ENCODE measurements at places on chromosomes 13 and 19.
A peak's percentile ranks its signal among the peaks of the same experiment; 100 is the strongest.

DNA sequence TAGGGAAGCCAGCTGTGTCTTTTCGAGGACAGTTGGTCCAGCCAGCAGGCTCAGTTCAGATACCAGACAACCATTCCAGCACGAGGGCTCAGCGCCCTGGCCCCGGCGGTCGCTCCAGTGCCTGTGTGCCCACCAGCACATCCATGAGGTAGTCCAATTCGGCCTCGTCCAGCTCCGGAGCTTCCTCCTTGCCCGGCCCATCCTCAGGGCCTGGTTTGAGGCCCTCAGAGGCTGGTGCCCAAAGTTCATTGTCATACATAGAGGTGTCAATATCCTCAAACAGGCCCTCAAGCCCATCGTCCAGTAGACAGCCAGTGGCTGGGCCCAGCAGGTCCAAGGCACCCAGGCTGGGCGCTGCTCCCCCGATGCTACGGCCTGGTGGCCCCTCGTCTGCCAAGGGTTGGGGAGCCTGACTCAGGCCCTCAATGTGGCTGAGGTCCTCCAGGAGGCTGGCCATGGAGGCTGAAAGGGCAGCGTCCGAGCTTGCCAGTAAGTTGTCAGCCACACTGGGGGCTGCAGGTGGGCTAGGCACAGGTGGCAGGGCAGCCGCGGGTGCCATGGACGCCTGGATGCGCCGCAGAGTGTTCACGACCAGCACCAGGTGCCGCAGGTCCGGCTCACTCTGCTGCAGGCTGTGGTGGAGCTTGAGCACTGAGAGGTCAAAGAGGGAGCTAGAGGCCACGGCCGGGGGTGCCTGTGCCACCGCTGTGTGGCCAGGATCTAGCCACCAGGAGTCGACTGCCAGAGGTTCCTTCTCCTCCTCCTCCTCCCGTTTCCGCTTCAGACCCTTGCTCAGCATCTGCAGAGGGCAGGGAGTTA, 2.8 kb downstream of the SERTAD1 start:
- no peak for DNase-seq

DNA sequence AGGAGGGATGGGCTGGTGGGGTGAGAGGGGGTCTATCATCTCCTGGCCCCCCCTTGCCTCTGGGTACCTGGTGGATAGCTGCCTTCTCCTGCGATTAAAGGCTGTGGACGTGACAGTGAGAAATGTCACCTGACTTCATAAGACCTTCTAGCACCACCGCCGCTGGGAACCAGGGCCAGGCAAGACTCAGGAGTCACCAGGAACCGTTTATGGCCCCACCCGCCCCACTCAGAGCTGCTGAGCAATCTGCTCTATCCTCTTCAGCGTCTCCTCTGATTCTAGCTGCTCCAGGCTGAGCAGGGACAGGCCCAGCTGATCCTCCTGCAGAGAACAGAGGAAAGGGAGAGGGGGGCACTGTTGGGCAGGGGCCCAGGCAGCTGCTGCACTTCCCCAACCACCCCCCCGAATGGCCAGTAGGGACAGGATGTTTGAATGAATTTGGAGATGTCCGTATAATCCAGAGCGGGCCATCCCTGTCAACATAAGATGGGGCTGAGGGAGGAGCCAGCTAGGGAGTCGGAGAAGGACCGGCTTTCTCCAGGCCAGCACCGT, 10.9 kb downstream of the KLC3 start:
- DNase-seq, result no peak

DNA sequence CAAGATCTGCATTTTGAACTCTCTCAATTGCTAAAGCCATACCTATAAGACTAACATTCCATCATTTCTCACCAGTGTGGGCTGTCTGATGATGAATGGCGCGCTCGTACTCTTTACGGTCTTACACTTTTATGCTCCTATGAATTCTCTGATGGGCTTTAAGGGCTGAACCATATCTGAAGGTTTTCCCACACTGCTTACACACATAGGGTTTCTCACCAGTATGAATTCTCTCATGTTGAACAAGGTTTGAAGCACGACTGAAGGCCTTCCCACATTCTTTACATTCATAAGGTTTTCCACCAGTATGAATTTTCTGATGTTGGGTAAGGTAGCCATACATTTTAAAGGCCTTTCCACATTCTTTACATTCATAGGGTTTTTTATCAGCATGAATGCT, 18.8 kb upstream of the ZNF607 start:
- DNase-seq, result no peak

DNA sequence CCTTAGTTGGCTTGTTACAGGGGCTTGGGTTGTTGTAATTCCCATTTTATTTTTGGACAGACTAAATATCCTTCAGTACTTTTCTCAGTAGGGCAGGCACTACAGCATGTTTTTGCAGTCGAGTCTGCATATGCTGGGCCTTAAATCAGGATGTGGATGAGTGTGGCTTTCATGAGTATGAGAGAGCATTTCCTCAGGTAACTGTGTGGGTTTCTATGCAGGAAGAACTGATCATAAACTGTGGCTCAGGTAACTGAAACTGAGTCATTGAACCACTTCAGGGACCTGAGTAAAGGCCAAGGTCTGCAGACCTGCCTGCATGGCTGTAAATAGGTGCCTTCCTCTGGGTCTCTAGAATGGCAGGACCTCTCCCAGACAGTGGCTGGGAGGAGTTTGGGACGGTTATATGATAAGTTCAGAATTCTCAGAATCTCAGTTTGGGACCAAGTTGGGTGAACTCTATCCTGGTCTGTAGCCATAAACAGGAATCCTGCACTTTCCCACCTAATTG, 112.1 kb downstream of the ZNF737 start:
- DNase-seq, result no peak

- DNase-seq, result no peak
Observed at GRCh38 chr19:6740589-6741343, 1.3 kb downstream of the TRIP10 start.

DNA sequence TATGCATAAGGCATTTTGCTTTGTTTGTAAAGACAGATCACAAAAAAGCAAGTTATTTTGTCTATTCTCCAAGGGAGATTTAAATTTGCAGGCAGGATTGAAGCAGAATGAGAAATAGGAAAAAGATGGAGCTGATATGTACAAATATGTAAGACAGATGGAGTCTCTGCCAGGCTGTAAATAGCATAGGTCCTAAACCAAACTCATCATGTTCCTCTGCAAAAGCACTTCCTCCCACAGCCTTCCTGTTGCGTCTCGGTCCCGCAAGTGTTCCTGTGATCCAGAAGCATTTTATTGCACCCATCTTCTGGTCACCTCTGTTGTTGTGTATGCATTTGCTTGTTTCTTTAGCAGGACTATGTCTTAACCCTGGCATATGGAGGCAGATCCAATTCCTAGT, 95.7 kb upstream of the CLDN10 start:
- no peak for DNase-seq

- no peak for DNase-seq
Observed at GRCh38 chr19:40603071-40603388, 1.9 kb downstream of the LTBP4 start.

DNA sequence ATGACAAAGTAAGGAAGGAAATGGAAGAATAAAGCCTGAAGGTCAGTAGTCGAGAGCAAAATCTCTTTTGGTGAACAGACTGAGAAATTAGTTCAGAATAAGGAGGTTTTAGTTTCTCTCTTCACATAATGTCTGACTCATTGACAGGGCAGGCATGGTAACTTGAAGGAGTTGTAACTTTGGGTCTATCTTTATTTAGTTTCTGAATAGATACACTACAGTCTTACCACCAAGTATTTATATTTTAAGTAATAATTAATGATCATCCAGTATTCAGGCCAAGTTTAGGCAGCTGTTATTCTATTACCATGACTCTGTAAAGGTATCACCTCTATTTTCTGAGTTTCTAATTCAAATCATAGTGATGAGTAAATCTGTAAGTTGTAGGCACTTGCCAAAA, 219.9 kb downstream of the SPRY2 start:
- no peak for DNase-seq

- DNase-seq, result peak; percentile 12
Observed at GRCh38 chr19:57559008-57559403, 657 bp downstream of the ZNF550 start.

DNA sequence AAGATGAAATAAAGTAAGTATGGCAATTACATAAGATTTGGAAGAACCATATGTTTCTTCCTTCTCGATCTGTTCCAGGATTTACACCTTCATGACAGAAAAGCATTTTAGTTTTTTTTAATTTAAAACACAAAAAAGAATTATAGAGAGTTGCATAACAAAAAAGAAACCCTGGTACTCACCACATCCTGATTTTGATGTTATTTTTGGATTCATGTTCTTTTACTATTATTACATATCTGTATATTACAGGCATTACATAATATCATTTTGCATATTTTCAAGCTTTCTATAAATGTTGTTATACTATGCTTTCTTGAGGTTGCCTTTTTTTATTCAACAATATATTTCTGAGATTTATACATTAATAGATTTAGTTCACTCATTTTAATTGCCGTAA, 6.7 kb upstream of the KATNAL1 start:
- no peak for DNase-seq

- DNase-seq, result no peak
Observed at GRCh38 chr13:108268466-108269112, 929 bp upstream of the TNFSF13B start.

DNA sequence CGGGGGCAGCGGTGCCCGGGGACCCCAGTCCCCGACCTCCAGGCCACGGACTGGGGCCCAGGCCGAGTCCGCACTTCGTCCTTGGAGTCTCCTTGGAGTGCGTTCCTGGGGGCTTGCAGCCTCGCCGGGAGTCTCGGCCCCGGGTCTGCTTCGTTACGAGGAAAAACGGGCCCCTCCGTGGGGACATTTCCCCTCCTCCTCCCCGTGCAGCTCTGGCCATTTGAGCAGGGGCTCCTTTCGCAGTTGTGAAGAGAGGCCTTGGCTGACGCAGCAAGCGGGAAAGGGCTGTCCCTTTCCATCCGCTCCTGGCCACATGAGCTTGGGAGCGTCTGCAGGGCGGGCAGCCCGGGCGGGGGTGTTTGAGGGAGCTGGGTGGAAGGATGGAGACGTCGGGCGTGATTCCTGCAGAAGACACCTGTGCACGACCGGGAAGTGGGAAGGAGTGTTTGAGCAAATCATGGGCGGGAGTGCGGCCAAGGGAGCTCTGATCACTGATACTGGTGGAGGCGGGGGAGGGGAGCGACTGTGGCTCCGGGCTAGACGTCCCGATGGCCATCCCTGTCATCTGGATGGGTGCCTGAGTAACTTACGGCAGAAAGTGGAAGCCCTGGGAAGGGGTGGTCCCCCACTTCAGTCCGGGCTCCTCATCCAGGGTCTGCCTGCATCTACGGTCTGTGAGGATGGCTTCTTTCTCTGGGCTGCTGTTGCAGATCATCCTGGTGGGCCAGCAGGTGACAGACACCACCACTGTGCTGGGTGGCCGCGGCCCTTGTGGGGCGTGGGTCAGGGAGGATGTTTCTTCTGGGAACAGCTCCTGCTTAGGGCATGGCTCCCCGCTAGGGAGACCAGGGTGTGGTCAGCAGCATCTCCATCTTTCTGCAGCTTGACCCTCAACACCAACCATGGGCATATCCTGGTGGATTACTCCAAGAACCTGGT, 736 bp downstream of the GPI start:
- DNase-seq, result no peak

DNA sequence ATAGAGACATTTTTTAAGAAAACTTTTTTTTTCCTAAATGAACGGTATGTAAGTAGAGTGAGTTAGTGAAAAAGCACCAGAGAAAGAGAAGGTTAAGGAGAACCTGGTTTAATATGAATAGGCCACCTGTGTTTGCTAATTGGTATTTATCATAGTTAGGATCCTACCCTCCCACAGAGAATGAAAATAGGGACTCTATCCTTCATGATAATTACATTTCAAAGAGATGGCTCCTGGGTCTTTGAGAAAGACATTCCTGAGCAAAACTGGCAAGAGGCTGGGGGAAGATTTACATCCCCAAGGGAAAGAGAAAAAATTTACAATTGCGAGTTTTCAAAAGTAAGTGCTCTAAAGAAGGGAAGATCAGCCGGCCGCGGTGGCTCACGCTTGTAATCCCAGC, 1284.5 kb downstream of the SLITRK1 start:
- no peak for DNase-seq

DNA sequence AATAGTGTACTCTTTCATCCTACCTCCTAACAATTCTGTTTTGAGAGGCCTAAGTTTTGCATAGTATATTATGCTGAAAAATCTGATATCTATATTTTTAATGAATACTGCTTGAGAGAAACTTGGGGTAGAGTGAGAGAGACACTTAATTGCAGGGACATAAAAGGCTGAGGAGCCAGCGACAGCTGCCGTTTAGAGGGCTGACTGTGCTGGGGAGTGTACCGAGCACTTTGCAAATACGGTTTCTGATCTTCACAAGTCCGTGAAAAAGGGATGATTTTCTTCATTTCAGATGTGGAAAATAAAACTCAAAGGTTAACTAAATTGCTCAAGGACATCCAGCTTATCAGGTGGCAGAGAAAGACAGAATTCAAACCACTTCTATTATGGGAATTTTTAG, 97.4 kb downstream of the CAB39L start:
- DNase-seq, result no peak

GRCh38 chr13:56015919-56016318, 1124.8 kb upstream of the PRR20A start:
- DNase-seq, result no peak

GRCh38 chr19:2371656-2372055, 11.6 kb downstream of the TMPRSS9 start:
- DNase-seq, result no peak

GRCh38 chr13:51579676-51580075, 4.6 kb upstream of the WDFY2 start:
- no peak for DNase-seq

GRCh38 chr19:29687244-29687896, 22.1 kb downstream of the PLEKHF1 start:
- peak; percentile 41 for DNase-seq

GRCh38 chr19:36023432-36023831, 9.2 kb downstream of the CLIP3 start:
- DNase-seq, result no peak

DNA sequence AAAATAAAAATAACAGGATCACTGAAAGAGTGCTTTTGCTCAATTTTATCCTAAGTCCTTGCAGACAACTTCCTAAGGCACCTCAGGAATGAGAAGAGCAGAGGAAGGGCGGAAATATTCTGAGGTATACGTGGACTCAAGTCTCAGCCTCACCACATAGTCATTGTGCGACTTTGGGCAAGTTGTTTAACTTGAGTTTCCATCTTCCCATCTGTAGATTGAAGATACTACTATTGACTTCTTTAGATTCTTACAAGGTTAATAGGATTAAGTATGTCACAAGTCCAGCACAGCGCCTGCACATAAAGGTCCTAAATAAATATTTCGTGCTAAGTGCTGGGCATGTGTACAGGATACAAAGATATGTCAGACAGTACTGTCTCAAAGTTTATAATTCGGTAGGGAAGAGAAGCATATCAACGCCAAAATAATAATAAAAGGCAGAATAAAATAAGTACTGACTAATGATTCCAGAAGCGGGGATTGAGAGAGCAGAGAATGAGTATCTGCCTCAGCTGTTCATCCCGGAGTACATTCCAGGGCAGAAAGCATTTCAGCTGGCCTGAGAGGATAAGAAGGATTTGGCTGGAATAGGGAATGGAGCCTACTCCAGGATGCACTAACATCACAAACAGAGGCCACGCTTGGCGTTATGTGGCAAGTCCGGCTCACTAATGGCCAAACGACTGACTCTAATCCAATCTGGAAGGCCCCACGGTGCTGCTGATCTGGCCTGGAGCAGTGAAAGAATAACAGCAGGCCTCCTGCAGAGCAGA, 139.7 kb downstream of the FLT1 start:
- no peak for DNase-seq

Data from stimulated activated CD4-positive, alpha-beta T cell treated with anti-CD3 and anti-CD28 coated beads, Interleukin-4, amount 100 ng/mL, for 4 hours (primary cell).